Stimulated activated CD8-positive, alpha-beta memory T cell treated with anti-CD3 and anti-CD28 coated beads, Interleukin-7, amount 100 ng/mL, for 1 hour (primary cell): ENCODE measurements at places on chromosomes 5 and 9.

GRCh38 chr5:10691826-10692785 is 68.9 kb downstream of the DAP start:
- no peak for DNase-seq

- DNase-seq, result no peak
Observed at GRCh38 chr5:123945548-123945947, 433.6 kb downstream of the CSNK1G3 start.

- DNase-seq, result no peak
Observed at GRCh38 chr5:65808818-65809217, 86.8 kb downstream of the NLN start.

GRCh38 chr5:174172152-174172551 is 126.6 kb downstream of the NSG2 start:
- no peak for DNase-seq

GRCh38 chr5:178429491-178430185 is 160.6 kb downstream of the COL23A1 start:
- no peak for DNase-seq

GRCh38 chr5:132756542-132756941 is 9.3 kb downstream of the CCNI2 start:
- no peak for DNase-seq

DNA sequence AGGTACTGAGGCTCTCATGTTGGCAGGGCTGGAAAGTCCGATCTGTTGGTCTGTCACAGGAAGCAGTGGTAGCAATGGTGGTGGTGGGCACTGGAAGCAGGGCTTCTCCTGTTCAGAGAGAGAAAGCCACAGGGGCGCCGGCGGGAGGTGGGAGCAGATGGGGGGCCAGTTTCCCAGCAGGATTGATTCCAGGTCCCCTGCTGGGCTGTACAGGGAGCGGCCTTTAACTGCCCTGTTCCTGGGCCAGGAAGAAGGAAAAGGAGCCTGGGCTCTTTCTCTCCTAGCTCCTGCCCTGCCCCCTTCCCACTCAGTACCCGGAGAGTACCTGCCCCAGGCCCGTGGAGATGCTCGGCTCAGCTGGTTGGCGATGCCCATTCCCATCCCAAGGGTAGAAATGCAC is 2.6 kb upstream of the DAB2IP start:
- DNase-seq, result no peak

DNA sequence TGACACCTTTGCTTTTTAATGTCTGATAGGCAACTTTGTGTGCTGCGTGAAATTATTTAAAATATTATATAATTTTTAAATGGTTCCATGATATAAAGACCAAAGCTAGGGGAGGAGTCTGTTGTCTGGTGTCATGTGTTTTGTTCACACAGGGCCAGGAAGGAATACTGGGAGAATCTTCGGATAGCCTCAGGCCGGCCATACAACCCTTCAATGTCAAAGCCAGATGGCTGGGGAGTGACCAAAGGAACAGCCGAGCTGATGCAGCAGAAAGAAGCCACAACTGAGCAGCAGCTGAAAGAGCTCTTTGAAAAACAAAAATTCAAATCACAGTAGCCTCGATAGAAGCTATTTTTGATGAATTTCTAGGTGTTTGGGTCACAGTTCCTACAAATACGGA is 19.2 kb downstream of the BHMT start:
- DNase-seq, result no peak

GRCh38 chr9:106625259-106625789 is 237.6 kb upstream of the ZNF462 start:
- DNase-seq, result no peak

GRCh38 chr5:9316733-9317132 is 229.1 kb downstream of the SEMA5A start:
- no peak for DNase-seq

GRCh38 chr5:58893551-58893950 is 310.7 kb downstream of the RAB3C start:
- DNase-seq, result no peak

GRCh38 chr9:135580664-135581380 is 19.3 kb downstream of the PAEP start:
- no peak for DNase-seq

DNA sequence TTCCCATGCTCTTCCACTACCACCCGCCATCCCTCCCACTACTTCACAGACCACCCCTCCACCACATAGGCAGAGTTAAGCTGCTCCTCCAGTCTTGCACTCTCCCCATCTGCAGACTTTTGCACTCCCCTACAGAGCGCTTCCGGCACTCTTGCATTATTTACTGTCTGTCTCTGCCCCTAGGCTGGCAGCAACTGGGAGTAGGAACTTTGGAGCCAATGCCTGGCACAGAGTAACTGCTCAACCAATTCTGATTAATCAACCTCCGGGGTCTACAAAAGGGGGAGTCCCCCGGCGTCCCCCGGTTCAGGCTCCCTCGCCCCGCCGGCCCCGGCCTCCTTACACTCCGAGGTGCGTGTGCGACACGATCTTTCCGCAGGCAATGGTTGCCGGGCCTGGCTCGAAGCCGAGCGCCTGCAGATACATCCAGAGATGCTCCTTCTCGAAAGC is 498 bp downstream of the HAUS6 start:
- no peak for DNase-seq

DNA sequence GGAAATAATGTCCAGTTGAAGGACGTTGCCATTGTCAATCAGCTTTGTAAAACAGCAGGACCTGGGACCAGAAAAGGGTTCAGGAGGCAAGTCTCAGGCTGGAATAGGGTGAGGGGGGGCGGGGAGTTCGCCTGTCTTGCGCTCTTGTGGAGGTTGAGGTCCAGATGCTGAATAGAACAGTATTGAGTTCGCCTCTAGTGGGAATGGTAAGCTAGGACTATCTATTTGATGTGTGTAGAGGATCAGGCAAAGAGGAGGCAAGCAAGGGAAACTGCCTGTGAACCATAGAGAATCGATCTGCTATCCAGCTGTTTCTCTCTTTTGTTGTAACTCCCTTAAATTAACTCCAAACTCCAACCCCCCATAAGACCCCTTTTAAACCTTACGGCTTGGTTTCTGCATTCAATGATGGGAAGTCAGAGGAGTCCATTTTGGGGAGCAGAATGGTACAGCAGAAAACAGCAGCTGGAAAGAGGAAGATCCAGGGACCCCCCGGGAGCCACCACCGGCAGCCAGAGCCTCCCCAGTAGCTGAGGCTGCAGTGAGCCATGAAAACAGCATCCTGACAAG is 133.7 kb downstream of the SLC28A3 start:
- no peak for DNase-seq

DNA sequence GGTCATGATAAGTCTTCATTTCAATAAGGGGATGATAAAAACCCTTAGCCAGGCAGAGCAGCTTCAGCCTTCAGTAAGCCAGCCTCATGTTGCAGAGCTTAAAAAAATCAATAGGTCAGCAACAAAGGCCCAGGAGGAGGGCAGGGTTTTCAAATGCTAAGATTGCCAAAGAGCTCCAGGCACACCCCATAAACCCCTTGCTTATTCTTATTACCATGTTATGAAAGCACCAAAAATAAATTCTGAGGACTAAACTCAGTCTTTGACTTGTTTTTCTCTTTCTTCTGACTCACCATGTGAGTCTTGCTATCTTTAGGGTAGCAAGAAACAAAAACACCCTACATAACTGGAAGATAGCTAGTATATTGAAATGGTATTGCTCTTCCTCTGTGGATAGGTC is 317.1 kb downstream of the KCTD16 start:
- no peak for DNase-seq

- DNase-seq, result no peak
Observed at GRCh38 chr5:112116371-112116770, 302.7 kb downstream of the EPB41L4A start.
